ENCODE measurements at places on chromosomes 4 and X. TPM values are rescaled to one million over a fixed set of nuclear protein-coding genes. Genes with fewer than 3 reads are reported as not detected.

DNA sequence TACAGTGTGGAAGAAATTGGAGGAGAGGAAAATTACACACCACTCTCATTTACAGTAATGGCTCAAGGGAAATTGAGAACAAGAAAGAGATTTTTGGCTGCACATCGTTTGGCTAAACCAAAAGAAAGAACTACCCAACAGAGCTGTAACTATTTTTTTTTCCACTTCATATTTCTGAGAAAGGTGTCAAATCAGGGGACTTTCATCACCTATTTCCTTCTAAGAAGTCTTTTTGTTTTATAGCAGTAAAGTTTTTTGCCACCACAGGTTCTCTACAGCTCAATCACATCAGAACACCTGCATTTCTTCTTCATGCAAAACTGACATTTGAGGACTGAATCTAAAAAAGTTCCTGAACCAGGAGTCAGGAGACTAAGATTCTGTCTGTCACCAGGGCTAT is 57.5 kb upstream of the TNIP3 start:
- no peak overlapping the region for H3K27ac ChIP-seq
- no peak overlapping the region for H3K4me3 ChIP-seq
- H3K4me1 ChIP-seq = no peaks in the 10 kb centered on the region
- H3K27me3 ChIP-seq = no peaks in the 10 kb centered on the region
- no peak for DNase-seq

Gene FREM3
- not detected for total RNA-seq

GRCh38 chr4:108224611-108225053 is 55.9 kb upstream of the LEF1 start:
- no peak overlapping the region for H3K27ac ChIP-seq
- H3K27me3 ChIP-seq = no peaks in the 10 kb centered on the region
- H3K36me3 ChIP-seq = no peaks in the 10 kb centered on the region
- H3K4me1 ChIP-seq = no peaks in the 10 kb centered on the region
- no peak overlapping the region for H3K4me3 ChIP-seq
- no peak for DNase-seq

GRCh38 chr4:73221734-73222133 is 36.9 kb downstream of the ANKRD17 start:
- H3K4me1 ChIP-seq = peaks cover 18% of the 10 kb centered on the region
- H3K27me3 ChIP-seq = no peaks in the 10 kb centered on the region
- no peaks in the 10 kb centered on the region for H3K36me3 ChIP-seq
- no peak overlapping the region for H3K27ac ChIP-seq
- peak overlapping the region; percentile 73 for H3K4me3 ChIP-seq

GRCh38 chrX:46645614-46646013 is 72.0 kb downstream of the CHST7 start:
- peaks cover 32% of the 10 kb centered on the region for H3K4me1 ChIP-seq
- H3K27ac ChIP-seq = no peak overlapping the region
- no peaks in the 10 kb centered on the region for H3K27me3 ChIP-seq
- peaks cover 10% of the 10 kb centered on the region for H3K36me3 ChIP-seq

Gene KCNE5
- 1.9 TPM for total RNA-seq

DNA sequence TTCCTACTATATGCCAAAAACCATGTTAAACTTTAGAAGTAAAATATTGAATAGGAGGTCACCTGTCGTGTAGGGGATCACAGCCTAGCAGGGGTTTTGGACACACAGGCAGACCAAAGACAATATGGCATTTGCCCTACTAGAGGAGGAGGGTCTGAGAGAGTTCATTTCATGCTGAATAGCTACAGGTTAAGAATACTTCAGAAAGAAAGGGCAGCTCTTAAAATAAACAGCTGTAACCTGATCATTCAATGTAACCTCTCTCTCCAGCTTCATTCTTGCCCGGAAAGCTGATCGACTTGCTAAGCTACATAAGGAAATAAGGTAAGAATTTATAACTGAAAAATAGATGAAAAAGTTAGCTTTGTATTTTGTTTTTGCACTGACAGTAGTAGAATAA is 79.9 kb downstream of the MAOA start:
- H3K27ac ChIP-seq = no peak overlapping the region
- H3K4me3 ChIP-seq = no peak overlapping the region
- H3K36me3 ChIP-seq = no peaks in the 10 kb centered on the region

- H3K27me3 ChIP-seq = no peaks in the 10 kb centered on the region
- H3K4me3 ChIP-seq = peak overlapping the region; percentile 27
- DNase-seq = no peak
- H3K4me1 ChIP-seq = peaks cover 49% of the 10 kb centered on the region
- H3K27ac ChIP-seq = peak overlapping the region; percentile 71
Measured at GRCh38 chr4:153538487-153539357, 72.6 kb downstream of the TMEM131L start.

Gene SPANXD
- total RNA-seq = not detected

DNA sequence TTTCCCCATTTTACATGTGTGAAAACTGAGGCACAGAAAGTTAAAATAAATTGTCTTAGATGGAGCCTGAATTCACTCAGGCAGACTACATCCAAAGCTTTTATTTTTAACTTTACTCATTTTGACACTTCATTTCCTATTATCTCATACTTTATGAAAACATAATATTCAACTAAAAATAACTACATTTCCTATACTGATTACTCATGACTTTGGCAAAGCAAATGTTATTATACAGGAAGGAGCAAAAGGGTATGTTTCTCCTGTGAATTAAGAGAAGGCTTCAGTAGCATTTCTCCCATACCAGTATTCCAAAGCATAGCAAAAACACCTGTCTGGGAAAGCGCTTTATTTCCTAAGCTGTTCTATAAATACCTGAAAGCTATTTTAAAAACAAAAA is 178.6 kb downstream of the ADAMTS3 start:
- no peaks in the 10 kb centered on the region for H3K27me3 ChIP-seq
- DNase-seq = no peak
- no peak overlapping the region for H3K27ac ChIP-seq
- H3K4me1 ChIP-seq = peaks cover 43% of the 10 kb centered on the region

- H3K27ac ChIP-seq = no peak overlapping the region
- peak; percentile 73 for DNase-seq
- no peaks in the 10 kb centered on the region for H3K27me3 ChIP-seq
- peaks cover 21% of the 10 kb centered on the region for H3K36me3 ChIP-seq
- peaks cover 17% of the 10 kb centered on the region for H3K4me1 ChIP-seq
- no peak overlapping the region for H3K4me3 ChIP-seq
Measured at GRCh38 chr4:186587416-186588018, 32.1 kb upstream of the MTNR1A start.

Gene PCDH19
- total RNA-seq = 33.3 TPM

DNA sequence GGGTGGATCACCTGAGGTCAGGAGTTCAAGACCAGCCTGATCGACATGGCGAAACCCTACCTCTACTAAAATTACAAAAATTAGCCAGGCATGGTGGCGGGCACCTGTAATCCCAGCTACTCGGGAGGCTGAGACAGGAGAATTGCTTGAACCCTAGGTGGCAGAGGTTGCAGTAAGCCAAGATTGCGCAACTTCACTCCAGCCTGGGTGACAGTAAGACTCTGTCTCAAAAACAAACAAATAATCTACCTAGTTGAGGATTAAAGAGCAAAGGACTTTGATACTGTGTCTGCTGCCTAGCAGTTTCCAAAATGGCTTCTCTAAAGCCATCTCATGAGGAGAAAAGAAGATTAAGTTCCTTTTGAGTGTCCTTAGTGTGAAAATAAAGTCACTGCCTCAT is 37.8 kb downstream of the SMS start:
- no peaks in the 10 kb centered on the region for H3K27me3 ChIP-seq
- peaks cover 38% of the 10 kb centered on the region for H3K36me3 ChIP-seq
- H3K4me3 ChIP-seq = no peak overlapping the region

DNA sequence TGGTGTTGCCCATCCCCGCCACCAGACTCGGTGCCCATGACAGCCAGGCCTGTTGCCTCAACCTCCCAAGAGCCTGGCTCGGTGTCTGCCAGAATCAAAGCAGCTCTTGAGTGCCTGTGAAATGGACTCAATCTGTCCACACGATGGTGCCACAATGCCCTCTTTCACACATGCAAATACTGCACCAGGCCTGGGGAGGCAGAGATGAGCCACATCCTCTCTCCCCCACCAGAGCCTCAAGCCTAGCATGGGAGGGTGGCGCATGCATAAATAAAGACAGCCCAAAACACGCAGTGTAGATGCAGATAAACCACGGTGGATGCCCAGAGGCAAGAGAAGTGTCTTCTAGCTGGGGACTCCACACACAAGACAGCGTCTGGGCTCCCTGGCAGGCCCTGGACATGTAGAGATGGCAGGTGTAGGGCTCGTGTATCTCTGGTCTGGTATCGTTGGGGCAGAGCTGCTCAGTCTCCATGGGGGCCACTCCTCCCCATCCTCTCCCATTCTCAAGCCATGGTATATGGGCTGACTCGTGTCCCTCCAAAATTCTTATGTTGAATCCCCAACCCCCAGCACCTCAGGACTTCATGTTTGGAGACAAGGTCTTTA is 65.6 kb downstream of the JAKMIP1 start:
- no peak overlapping the region for H3K4me3 ChIP-seq
- no peaks in the 10 kb centered on the region for H3K4me1 ChIP-seq
- peaks cover 9% of the 10 kb centered on the region for H3K27me3 ChIP-seq
- no peak for DNase-seq
- no peaks in the 10 kb centered on the region for H3K36me3 ChIP-seq
- peak overlapping the region; percentile 89 for H3K27ac ChIP-seq

DNA sequence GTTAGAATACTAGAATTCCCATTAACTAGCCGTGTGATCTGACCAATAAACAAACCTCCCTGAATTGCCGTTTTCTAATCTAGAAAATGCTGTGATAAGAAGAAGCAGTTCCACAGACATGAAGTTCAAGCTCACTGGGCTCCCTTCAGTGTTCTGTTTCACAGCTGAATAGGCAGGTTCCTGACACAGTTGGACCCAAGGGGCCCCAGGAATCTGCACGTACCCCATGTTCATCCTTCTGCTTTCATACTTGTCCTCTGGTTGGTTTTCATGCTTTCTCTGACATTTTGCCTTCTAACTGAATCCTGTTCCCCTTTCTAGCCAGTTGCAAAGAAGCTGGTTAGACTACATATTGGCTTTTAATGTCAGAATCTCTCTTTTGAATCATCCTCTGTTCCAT is 374.1 kb upstream of the MAD2L1 start:
- no peak overlapping the region for H3K4me3 ChIP-seq
- no peak overlapping the region for H3K27ac ChIP-seq
- H3K27me3 ChIP-seq = no peaks in the 10 kb centered on the region
- no peak for DNase-seq

GRCh38 chr4:169340834-169341233 is 70.1 kb upstream of the SH3RF1 start:
- H3K27ac ChIP-seq = no peak overlapping the region
- H3K36me3 ChIP-seq = no peaks in the 10 kb centered on the region
- no peak overlapping the region for H3K4me3 ChIP-seq
- H3K4me1 ChIP-seq = peaks cover 15% of the 10 kb centered on the region
- H3K27me3 ChIP-seq = no peaks in the 10 kb centered on the region

GRCh38 chrX:28273736-28274135 is 292.5 kb upstream of the DCAF8L1 start:
- no peaks in the 10 kb centered on the region for H3K4me1 ChIP-seq
- H3K4me3 ChIP-seq = no peak overlapping the region
- no peak for DNase-seq
- no peak overlapping the region for H3K27ac ChIP-seq
- no peaks in the 10 kb centered on the region for H3K36me3 ChIP-seq

- no peaks in the 10 kb centered on the region for H3K36me3 ChIP-seq
- no peak overlapping the region for H3K27ac ChIP-seq
- no peaks in the 10 kb centered on the region for H3K27me3 ChIP-seq
- H3K4me3 ChIP-seq = no peak overlapping the region
- DNase-seq = no peak
- H3K4me1 ChIP-seq = no peaks in the 10 kb centered on the region
Measured at GRCh38 chr4:40216622-40217366, 20.0 kb downstream of the RHOH start.

DNA sequence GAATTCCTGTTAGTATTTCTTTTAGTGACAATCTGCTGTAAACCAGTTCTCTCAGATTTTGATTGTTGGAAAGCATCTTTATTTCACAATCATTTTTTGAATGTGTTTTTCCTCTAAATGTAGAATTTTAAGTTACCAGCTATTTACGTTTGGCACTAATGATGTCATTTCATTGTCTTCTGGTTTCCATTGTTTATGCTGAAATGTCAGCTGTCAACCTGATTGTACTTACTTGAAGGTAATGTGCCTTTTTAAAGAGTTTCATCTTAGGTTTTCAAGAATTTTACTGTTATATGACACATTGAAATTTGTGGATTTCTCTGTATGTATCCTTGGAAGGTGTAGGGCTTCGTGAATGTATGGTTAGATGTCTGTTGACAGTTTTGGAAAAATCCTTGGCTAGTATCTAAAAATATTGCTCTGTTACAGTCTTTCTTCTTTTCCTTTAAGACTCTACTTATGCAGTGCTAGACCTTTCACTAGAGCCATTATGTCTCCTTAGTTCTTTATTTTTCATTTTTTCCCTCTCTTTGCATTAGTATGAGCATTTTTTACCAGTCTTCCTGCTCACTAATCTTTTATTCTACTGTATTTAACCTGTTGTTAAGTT is 30.4 kb downstream of the SMAD1 start:
- no peak for DNase-seq
- H3K27me3 ChIP-seq = no peaks in the 10 kb centered on the region
- no peak overlapping the region for H3K27ac ChIP-seq
- no peak overlapping the region for H3K4me3 ChIP-seq
- H3K4me1 ChIP-seq = peaks cover 8% of the 10 kb centered on the region

DNA sequence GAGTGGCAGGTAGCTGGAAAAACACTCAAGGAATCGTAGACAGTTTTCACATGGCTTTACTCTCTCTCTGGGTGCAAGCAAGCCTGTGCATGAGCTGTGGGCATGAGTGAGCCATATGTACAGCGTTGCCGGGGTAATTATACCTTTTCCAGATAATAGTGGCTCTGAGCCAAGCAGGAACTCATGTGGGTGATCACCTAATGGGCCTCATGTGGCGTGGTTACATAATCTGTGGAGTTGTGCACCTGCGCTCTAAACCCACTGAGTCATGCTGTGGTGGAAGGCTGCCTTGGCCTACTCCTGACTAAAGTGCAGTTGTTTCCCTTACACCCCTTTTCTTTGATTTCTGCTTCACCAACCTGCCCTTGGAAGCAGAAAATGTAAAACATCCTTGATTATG is 1564.5 kb upstream of the PCDH10 start:
- H3K36me3 ChIP-seq = no peaks in the 10 kb centered on the region
- no peak overlapping the region for H3K4me3 ChIP-seq
- no peaks in the 10 kb centered on the region for H3K27me3 ChIP-seq
- H3K27ac ChIP-seq = no peak overlapping the region
- no peak for DNase-seq
- no peaks in the 10 kb centered on the region for H3K4me1 ChIP-seq

GRCh38 chr4:10204401-10205058 is 87.9 kb upstream of the WDR1 start:
- DNase-seq = no peak
- H3K27me3 ChIP-seq = peaks cover 9% of the 10 kb centered on the region
- no peaks in the 10 kb centered on the region for H3K36me3 ChIP-seq
- no peaks in the 10 kb centered on the region for H3K4me1 ChIP-seq

GRCh38 chr4:117311215-117311614 is 225.8 kb upstream of the TRAM1L1 start:
- no peaks in the 10 kb centered on the region for H3K27me3 ChIP-seq
- peaks cover 2% of the 10 kb centered on the region for H3K36me3 ChIP-seq
- no peaks in the 10 kb centered on the region for H3K4me1 ChIP-seq
- DNase-seq = no peak

- H3K27me3 ChIP-seq = no peaks in the 10 kb centered on the region
- no peaks in the 10 kb centered on the region for H3K36me3 ChIP-seq
- DNase-seq = peak; percentile 21
- H3K27ac ChIP-seq = peak overlapping the region; percentile 86
- H3K4me3 ChIP-seq = peak overlapping the region; percentile 60
Measured at GRCh38 chr4:10030972-10031667, 9.8 kb upstream of the SLC2A9 start.

GRCh38 chr4:155904331-155904730 is 835 bp downstream of the TDO2 start:
- H3K27me3 ChIP-seq = no peaks in the 10 kb centered on the region
- no peak for DNase-seq
- no peak overlapping the region for H3K27ac ChIP-seq
- H3K4me3 ChIP-seq = no peak overlapping the region

Gene LIN54
- 20.8 TPM for total RNA-seq

Gene PPEF2
- total RNA-seq = not detected
